ENCODE measurements at places on chromosomes 16 and 17. TPM values are rescaled to one million over a fixed set of nuclear protein-coding genes. Genes with fewer than 3 reads are reported as not detected.

GRCh38 chr17:75832164-75832651 lies 12.0 kb downstream of the UNC13D start:
- no peak for DNase-seq

GRCh38 chr17:17985555-17985954 lies 12.9 kb downstream of the DRC3 start:
- no peak for DNase-seq

DNA sequence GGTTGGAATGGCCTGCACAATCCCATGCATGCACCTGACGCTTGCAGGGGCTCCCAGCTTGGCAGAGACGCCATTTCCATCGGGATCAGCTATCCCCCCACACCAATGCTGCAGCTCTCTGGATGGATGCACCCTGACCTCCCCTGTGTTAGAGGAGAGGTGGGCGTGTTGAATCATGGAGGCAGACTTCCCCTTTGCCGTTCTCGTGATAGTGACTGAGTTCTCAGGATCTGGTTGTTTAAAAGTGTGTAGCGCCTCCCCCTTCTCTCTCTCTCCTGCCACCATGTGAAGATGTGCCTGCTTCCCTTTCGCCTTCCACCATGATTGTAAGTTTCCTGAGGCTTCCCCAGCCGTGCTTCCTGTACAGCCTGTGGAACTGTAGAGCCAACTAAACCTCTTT lies 17.8 kb upstream of the KCNH6 start:
- DNase-seq: no peak

DNA sequence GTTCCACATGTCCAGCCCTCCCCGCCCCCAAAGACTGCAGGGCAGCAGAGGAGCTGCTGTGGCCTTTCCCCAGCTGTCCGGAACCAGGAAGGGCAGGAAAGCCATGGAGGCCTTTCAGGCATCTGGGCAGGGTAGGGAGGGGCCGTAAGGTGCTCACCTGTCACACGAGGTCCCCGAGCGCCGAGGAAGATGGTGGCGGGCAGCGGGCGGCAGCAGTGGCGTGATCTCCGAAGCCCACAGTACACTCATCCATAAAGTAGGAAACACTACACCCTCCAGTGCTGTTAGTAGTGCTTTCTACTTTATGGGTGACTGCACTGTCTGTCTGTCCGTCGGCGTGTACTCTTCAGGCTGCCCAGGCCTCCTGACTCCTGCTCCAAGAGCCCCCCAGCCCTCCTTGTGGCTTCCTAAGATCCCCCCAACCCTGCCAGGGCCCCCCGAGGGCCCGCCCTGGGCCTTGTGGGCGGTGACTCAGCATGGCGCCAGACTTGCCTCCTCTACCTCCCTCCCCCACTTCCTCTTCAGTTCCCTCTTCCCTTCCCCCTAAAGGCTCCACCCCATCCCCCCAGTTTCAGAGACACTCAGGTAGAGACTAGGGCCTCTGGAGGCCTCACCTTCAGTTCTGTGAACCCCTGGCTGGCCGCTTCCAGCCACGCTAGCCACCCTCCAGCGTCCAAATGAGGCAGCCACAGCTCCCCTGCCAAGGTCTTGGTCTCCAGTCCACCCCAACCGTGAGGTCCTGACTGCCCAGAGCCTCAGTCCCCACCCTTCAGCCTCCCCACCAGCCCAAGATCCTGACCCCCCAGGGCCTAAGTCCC lies 2.6 kb upstream of the TSPOAP1 start:
- no peak for DNase-seq

Gene HSD11B2
- not detected for total RNA-seq

DNA sequence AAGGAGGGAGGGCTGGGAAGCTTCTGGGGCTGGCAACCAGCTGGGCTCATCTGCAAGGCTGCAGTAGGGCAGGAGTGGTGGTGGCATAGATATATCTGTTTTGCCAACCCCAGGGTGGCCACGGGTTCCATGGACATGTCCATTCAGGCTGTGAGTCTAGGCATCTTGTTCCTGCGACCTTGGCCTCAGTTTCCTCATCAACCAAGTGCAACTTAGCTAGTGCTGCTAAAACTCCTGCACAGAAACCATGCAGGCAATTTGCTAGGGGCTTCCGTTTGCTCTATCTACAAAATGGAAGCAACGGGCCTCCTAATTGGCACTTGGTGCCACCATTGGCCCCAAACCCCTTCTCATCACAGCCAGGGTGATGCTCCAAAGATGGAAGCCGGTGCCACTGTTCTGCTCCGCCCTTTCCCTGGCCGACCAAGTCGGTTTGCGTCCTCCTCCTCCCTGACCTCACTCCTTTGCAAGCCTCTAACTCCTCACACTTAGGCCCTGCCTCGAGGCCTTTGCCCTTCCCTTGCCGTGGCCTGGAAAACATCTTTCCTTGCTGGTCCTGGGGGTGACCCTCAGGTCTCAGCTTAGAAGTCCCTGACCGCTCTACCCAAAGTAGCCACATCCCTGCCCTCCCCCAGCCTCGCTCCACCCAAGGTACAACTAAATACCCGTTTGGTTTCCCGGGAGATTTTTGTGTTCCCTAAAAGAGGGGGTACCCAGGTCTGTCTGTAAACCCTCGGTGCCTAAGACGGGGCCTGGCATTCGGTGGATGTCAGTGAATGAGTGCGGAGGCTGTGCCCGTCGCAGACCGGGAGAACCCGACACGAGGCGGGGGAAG lies 1.2 kb downstream of the SREBF1 start:
- DNase-seq: no peak

Gene AOC3
- total RNA-seq: 0.04 TPM

Gene TERB1
- total RNA-seq: not detected

- DNase-seq: no peak
Observed at GRCh38 chr16:80536238-80536637, 4.6 kb upstream of the DYNLRB2 start.

GRCh38 chr17:21167303-21167702 lies 40.5 kb downstream of the DHRS7B start:
- no peak for DNase-seq

- no peak for DNase-seq
Observed at GRCh38 chr17:73340093-73340596, 28.3 kb upstream of the CDC42EP4 start.

DNA sequence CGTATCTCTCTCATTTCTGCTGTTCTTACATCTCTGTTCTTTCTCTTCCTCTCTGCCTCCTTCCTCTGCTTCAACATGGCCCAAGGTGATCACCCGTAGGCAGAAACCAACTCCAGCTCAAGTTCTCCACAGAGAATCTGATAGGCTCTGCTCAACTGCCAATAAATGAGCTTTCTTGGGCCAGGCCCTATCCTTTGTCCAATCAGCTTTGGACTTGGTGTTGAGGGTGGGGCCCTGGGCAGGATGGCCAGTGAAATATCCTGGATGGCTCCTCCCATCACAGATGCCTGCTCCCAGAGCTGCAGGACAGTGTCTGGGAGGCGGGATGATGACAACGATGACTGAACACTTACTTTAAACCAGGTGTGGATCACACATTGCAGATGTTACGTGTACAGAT lies 17.4 kb upstream of the BRD7 start:
- no peak for DNase-seq

- no peak for DNase-seq
Observed at GRCh38 chr17:77474292-77474988, 333.7 kb downstream of the SEC14L1 start.

- DNase-seq: no peak
Observed at GRCh38 chr17:67224736-67225135, 20.3 kb downstream of the HELZ start.

Gene POLR2A
- total RNA-seq: 93.4 TPM

DNA sequence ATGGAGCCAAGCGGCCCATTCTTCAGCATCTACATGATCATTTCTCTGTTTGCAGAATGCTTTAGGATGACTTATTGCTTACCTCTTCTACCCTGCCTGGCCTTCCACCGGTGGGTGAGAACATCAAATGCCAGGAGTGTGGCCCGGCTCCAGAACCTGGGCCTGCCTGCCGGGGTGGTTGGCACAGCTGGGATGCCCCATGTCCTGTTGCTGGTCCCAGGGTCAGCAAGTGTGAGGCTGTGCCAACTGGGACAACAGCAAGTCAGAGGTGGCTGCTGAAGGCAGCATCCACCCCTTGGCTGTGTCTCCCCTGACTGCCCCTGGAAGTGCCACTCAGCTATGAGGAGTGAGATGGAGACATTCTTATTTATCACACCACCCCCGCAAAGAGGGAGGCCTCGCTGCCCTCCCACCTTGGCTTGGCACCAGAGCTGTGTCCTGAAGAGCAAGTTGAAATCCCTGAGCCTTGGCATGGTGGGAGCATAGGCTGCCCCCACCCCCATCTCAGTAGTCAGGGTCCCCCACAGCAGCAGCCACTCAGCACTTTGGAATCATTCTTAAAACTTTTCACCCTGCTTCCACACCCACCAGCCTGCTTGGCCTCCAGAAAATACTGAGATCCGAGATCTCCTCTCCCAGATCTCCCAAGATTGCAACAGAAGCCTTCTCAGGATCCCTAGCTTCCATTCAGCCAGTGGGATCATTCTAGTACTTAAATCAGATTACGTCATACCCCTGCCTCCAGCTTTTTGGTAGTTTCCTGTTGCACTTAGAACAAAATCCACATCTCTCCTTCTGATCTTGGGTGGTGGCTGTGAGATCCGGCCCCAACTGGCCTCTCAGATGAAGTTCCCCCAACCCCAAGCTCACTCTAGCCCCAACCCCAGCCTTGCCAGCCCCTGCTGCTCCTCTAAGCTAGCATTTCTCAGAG lies 127.5 kb downstream of the SOCS1 start:
- no peak for DNase-seq

- no peak for DNase-seq
Observed at GRCh38 chr16:87297918-87298631, 19.1 kb downstream of the C16orf95 start.

DNA sequence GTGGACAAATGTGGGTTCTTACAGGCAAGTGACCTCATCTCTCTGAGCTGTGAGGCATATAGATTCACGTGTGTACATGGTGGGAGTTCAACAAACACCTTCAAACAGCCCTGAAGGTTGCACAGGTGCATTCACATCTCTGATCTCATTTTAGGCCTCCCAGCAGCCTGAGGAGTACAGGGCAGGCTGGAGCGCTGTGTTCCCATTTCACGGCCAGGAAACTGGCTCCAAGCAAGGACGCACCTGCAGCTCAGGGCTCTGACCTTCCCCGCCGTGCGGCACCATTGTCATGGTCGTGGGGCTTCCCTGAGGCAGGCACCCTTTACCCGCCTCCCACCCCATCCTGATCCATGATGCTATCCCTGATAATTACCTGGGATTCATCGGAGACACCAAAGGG lies 4.8 kb upstream of the CD300A start:
- DNase-seq: no peak

- no peak for DNase-seq
Observed at GRCh38 chr17:48393283-48393682, 36.7 kb downstream of the SKAP1 start.

Gene EXOSC6
- total RNA-seq: 49.3 TPM

GRCh38 chr17:19448341-19449268 lies 37.6 kb downstream of the RNF112 start:
- peak; percentile 98 for DNase-seq

DNA sequence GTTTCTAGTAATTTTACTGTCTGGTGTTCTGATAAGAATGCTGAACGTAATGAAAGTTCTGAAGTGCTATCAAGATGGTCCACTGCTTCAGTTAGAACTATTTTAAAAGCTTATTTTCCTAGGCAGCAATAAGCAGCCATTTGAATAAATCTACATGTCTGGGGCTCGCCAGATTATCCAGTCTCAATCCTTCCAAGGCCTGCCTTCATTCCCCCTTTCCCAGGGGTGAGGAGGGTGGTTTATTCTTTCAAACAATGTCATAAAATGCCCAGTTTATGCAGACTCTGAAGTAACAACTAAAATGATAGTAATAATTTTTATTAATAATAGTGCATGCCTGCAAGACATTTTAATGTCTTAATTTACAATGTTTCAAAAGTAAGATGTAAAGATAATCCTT lies 2.4 kb downstream of the CDH11 start:
- no peak for DNase-seq

Gene SLC12A3
- not detected for total RNA-seq
